Mesenteric fat pad (tissue), 1 donor: ENCODE measurements at places on chromosomes 4 and X. TPM values are rescaled to one million over a fixed set of nuclear protein-coding genes. Genes with fewer than 3 reads are reported as not detected.

The FRAS1 gene
- 4.3 TPM for total RNA-seq

The PRRG1 gene
- 32.4 TPM for total RNA-seq

GRCh38 chrX:56231537-56232090, 542 bp upstream of the KLF8 start:
- DNase-seq, result no peak

DNA sequence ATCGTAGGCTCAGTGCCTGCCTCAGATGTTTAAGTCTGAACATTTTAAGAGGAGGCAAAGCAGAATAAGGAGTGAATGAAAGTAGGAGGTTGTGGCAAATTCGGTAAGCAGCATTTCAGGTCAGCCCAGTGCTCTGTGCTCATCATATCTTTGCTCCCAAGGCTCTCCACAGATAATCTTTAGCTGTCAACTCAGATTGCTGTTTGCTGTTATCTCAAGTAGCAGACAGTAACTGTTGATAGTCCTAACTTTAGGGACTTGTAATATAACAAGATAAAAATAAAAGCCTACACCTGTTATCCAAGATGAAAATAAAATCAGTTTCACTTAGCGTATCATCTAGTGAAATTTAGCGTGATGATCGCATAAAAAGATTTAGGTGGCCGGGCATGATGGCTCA, 18.6 kb upstream of the CLTRN start:
- no peak for DNase-seq

DNA sequence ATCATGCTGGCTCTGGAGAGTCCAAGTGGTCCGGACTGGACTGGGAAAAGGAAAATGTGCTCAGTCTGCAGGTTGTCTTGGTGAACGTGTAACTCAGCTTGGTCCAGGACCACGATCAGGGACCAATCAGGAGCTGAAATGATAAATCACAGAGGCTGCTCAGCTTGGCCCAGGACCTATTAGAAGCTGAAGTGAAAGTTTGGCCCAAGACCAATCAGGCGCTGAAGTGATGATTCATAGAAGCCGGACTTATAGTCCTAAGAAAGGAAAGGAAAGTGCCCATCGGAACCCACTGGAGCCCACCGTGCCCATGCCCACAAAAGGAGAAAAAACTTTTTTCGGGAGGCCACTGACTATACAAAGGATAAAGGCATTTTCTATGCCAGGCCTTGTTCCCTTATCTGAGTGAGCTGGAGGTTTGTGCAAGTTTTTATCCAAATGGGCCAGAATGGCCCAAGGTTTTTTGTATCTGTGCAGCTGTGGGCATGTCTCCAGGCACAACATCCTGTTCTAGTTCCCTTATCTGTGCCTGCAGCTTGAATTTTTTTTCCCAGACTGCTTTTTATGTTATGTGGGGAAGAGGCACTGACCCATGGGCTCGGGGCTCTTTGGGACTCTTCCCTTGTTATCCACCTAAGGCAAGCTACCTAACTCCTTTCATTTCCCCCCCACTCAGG, 194.4 kb downstream of the FAM133A start:
- DNase-seq, result no peak

DNA sequence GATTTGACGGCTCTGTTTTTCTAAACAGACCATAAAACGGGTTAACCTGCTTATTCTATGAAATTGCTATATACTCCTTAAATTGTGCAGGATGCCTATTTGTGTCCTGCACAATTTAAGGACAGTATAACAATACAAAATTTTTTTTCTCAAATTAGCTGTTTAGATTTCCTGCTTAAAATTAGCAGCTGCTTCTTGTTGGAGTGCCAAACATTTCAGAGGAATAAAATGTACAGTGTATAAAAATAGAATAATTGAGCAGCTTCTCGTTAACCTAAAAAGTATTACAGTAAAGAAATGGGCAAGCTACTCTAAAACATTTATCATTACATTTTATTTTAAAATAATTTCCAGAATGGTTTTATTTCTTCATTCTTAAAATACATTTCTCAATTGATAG, 100.5 kb downstream of the PPA2 start:
- DNase-seq, result no peak
